Esophagus mucosa (tissue), 1 donor: ENCODE measurements at places on chromosomes 5 and 9. TPM values are rescaled to one million over a fixed set of nuclear protein-coding genes. Genes with fewer than 3 reads are reported as not detected.

DNA sequence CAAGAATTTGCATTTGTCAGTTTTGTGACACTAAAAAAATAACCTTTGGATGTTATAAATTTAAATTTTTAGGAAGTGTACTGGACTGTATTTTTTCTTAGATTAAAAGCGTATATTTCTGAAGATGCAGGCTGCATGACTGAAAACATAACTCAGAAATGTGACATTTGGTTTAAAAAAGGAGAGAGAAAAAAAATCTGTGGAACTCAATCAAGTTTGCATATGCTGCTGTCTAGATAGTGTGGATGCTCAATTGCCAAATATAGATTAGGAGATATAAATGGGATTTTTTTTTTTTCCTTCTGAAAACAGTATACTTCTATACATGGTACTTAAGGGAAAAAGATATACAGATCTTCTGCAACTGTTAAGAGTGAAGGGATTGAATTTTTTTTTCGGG, 402.3 kb downstream of the TAF11L14 start:
- no peak for ATAC-seq

- ATAC-seq: no peak
Observed at GRCh38 chr9:87500491-87501270, 3.0 kb downstream of the DAPK1 start.

DDX4 gene
- total RNA-seq: not detected

SLC45A2 gene
- not detected for total RNA-seq

- ATAC-seq: no peak
Observed at GRCh38 chr5:24389968-24390367, 254.8 kb downstream of the CDH10 start.

DNA sequence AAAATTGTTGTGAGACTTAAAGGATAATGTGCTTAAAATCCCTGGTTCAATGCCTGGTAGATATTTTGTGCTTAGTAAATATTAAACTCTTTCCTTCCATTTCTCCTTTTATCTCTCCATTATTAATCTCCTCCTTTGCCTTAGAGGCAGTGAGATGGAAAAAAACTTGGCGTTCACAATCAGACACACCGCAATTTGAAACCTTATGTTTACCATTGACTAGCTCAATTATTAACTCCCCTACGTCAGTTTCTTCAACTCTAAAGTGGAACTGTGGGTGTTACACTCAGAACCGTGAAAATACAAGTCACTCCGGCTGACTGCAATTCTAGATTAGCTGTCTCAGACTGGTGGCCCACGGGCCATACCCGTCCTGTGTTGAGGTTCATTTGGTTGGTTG, 327.2 kb downstream of the DEPDC1B start:
- no peak for ATAC-seq

- peak; percentile 78 for ATAC-seq
Observed at GRCh38 chr9:135499326-135500070, 984 bp upstream of the MRPS2 start.

DNA sequence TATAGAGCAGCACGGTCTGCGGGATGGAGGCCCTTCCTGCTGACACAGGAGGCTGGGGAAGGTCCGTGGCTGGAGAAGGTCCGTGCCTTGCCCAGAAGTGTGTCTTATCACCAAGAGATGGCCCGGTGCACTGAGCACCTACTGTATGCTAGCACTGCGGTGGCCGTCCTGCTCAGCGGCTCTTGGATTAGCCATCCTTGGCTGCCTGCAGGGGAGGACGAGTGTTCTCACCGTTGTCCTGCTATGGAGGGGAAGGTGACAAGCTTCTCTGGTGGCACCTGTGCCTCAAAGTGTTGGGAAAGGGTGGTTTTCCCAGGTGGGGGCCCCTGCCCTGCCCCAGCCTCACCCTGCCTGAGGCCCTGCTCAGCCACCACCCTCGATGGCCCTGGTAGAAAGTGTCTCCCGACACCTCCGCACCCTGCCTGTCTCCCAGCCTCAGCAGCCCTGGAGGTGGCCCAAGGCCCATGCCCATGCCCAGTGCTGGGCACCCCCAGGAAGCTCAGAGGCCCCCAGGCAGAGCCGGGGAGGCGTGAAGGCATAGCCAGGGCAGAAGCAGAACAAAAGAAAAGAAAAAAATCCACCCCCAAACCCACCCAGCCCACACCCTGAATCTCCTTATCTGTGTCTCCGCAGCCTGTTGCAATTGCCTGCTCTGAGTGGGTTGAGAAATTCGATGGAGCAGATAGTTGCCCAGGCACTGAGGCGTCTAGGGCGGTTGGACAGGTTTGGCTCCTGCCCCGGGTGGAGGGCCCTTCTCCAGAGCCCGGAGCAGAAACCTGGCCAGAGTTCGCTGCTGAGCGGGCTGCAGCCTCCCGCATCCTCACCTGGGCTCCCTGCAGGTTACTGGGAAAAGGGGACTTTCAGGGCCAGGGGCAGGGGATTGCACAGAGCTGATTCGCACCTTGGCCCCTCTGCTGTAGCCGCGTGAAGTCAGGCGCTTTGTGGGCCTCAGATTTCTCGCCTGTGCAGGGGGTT, 30.5 kb downstream of the RXRA start:
- peak; percentile 57 for ATAC-seq

DNA sequence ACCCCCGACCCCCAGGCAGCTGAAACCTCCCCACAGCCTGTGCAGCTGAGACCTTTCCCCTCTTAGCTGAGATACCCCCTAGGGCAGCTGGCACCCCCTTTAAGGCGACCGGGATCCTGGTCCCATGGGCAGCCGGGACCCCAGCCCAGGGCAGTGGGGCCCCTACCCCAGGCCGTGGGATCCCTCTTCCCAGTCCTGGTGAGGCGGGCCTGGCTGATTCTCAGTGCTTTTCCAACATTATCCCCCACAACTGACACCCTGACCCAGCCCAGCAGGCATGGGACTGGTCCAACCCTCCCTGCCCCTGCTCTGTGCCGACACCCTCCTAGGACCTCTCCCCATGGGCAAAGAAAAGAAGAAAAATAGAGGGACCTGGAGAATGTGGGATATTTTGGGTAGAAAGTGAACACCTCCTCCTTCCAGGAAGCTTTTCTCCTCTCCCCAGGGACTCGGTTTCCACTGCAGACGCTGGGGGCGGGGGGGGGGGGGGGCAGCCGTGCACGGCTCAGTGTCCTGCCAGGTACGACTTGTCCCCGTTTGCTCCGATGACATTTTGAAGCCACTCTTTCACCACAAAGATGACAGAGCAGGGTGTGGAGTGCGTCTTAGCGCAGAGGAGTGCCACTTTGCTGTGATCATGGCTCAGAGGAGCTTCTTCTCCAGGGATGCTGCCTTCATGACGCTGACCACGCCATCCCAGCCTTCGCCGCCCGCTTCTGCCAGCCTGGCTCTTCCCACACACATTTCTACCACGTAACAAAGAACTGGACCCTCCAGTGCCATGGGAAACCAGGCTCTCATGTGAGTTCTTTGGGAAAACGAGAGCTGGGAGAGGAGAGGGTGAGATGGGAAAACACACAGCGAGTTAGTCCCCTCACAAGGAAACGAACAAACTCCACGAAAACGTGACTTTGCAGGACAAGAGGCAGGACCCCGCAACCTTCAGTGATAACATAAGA, 47.5 kb downstream of the MRPL36 start:
- ATAC-seq: peak; percentile 17
